Keratinocyte (primary cell): ENCODE measurements at places on chromosomes 1 and 21. TPM values are rescaled to one million over a fixed set of nuclear protein-coding genes. Genes with fewer than 3 reads are reported as not detected.

Gene LSS
- polyA plus RNA-seq: 105 to 136 TPM (median 134 TPM) in 3 replicates

DNA sequence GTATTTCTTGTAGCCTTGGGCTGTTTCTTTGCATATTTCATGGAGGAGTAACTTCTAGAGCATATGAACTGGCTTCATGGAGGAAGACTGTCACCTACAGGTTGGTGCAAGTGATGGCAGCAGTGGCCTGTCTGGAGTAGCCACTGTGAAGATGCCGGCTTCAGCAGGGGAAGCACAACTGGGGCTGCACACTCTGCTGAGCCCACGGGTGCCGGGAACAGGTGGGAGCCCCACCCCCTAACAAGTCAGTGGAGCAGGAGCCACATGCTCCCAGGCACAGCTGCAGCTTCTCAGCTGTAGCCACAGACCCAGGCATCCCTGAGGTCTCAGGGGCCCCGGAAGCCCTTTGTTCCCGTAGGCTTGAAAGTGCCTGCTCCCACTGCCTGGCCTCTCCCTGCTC lies 43.2 kb upstream of the C1orf185 start:
- no peak for DNase-seq

DNA sequence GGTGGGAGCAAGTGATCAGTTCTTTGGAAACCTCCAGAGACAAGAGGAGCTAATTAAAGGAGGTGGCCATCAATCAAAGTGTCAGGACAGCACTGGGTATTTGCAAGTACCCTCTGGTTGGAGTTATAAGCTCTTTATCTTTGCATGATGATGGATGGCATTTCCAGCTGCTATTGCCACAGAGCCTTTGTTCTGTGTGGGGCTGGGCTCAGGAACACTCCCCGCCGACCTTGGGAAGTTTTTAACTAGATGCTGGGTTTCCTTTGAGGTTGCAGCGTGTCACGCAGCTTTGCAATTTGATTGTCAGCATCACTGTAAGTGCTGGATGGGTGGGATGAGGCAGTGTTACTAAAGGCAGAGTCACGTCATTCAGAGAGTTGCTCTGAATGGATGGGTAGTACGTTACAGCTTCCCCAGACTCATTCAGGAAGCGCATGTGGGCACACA lies 68.9 kb downstream of the CNIH3 start:
- no peak for DNase-seq

- no peak for DNase-seq
These were observed 7.5 kb upstream of the DPT start for GRCh38 chr1:168736520-168736919.
